CD4-positive, alpha-beta T cell (primary cell): ENCODE measurements at places on chromosomes 2 and 18. TPM values are rescaled to one million over a fixed set of nuclear protein-coding genes. Genes with fewer than 3 reads are reported as not detected.

The DPP10 gene
- total RNA-seq = not detected

The HNMT gene
- 0.78 TPM for total RNA-seq

The ALK gene
- not detected for total RNA-seq

The EEF1B2 gene
- 1,132 TPM for total RNA-seq

The LHCGR gene
- not detected for total RNA-seq

The WNT6 gene
- not detected for total RNA-seq

The FIGN gene
- total RNA-seq = not detected

The MARCHF7 gene
- total RNA-seq = 58.1 TPM

The CCDC141 gene
- total RNA-seq = 31.5 TPM

The MOGAT1 gene
- not detected for total RNA-seq

The IHH gene
- not detected for total RNA-seq

GRCh38 chr2:109164739-109165221, 35.8 kb downstream of the SH3RF3 start:
- H3K4me3 ChIP-seq = no peak overlapping the region
- no peaks in the 10 kb centered on the region for H3K36me3 ChIP-seq
- no peaks in the 10 kb centered on the region for H3K4me1 ChIP-seq
- H3K27me3 ChIP-seq = no peaks in the 10 kb centered on the region
- no peak for DNase-seq

DNA sequence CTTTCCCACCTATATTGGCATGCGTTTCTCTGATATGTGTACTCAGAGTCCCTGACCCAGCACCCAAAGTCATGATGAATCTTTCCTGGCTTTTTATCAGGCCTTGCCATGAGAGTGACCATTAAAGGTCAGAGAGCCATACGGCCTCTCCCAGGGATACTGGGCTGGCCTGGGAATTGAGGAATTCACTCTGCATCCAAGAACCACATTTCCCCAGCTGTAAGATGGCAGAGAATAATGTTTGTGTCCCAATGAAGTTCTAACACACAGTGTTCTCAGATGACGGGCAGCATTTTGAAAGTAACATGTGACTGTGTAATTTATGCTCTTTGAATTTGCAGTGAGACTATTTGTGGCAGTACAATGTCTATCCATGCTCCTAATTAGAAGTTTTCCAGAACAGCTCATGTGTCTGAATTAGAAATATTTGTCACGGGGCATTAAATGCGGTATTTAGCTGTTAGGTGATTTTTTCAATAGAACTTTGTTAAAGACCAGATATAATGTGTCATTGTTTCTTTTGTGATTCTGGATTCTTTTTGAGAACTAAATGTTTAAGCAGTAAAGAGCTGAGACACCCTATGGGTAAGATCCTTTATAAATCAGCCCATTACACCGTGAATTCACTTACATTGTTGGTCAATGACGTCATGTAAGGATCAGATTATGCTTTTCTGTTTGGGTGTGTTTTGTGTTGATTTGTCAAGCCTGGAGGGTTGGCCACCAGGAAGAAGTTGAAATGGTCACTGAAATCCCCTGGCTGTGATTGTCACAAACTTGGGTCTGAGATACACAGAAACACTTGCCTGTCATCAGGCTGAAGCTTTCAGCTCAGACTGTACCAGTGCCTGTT, 7.3 kb upstream of the SLC3A1 start:
- no peak for DNase-seq
- H3K27ac ChIP-seq = no peak overlapping the region
- no peaks in the 10 kb centered on the region for H3K27me3 ChIP-seq
- no peaks in the 10 kb centered on the region for H3K4me1 ChIP-seq
- H3K4me3 ChIP-seq = no peak overlapping the region

DNA sequence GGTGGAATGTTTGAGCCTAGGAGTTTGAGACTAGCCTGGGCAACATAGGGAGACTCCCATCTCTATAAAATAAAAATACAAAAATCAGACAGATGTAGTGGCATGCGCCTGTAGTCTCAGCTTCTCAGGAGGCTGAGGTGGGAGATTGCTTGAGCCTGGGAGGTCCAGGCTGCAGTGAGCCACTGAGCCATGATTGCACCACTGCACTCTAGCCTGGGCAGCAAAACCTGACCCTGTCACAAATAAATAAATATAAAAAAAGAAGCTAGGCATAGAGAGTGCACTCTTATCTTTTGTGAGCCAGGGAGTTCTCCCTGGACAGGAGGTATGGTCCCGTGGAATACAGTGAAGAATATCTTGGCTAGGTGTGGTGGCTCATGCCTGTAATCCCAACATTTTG, 11.0 kb upstream of the KYNU start:
- no peaks in the 10 kb centered on the region for H3K4me1 ChIP-seq
- no peak overlapping the region for H3K4me3 ChIP-seq
- no peak for DNase-seq
- H3K27ac ChIP-seq = no peak overlapping the region
- H3K27me3 ChIP-seq = no peaks in the 10 kb centered on the region

GRCh38 chr18:32257084-32257785, 67.4 kb downstream of the MEP1B start:
- DNase-seq = no peak
- H3K27ac ChIP-seq = no peak overlapping the region
- H3K4me1 ChIP-seq = no peaks in the 10 kb centered on the region
- no peak overlapping the region for H3K4me3 ChIP-seq

DNA sequence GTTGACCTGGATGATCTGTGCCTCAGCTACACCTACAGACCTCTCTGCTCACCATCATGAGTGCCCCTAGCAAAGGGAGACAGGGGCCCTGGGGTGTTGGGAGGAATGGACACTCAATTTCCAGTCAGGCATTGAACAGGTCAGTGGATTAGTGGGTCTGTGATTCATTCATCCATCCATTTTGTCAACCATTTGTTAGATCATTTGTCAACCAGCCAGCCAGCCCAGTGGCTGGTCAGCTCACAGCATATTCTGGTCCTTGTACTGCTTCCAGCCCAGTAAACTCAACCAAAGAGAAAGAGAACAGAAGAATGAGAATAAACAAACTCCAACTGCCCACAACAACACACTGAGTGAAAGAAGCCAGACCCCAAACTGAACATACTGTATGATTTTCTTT, 4.6 kb upstream of the KLF11 start:
- no peak overlapping the region for H3K4me3 ChIP-seq
- DNase-seq = no peak
- no peaks in the 10 kb centered on the region for H3K36me3 ChIP-seq
- no peaks in the 10 kb centered on the region for H3K27me3 ChIP-seq
- no peak overlapping the region for H3K27ac ChIP-seq

GRCh38 chr2:232132181-232132580, 170.7 kb downstream of the DIS3L2 start:
- no peak for DNase-seq
- no peaks in the 10 kb centered on the region for H3K27me3 ChIP-seq
- no peak overlapping the region for H3K4me3 ChIP-seq

DNA sequence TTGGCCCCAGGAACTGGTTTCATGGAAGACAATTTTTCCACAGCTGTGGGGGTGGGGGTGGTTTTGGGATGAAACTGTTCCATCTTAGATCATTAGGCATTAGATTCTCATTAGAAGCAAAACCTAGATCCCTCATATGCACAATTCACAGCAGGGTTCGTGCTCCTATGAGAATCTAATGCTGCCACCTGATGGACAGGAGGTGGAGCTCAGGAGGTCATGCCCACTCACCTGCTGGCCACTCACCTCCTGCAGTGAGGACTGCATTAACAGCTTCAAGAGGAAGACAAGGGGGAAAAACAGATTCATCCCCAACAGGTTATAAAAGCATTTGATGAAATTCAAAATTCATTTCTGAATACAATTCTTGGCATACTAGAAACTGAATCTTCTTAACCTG, 38.5 kb downstream of the THAP4 start:
- H3K4me1 ChIP-seq = no peaks in the 10 kb centered on the region
- DNase-seq = no peak
- no peaks in the 10 kb centered on the region for H3K27me3 ChIP-seq
- no peak overlapping the region for H3K27ac ChIP-seq

DNA sequence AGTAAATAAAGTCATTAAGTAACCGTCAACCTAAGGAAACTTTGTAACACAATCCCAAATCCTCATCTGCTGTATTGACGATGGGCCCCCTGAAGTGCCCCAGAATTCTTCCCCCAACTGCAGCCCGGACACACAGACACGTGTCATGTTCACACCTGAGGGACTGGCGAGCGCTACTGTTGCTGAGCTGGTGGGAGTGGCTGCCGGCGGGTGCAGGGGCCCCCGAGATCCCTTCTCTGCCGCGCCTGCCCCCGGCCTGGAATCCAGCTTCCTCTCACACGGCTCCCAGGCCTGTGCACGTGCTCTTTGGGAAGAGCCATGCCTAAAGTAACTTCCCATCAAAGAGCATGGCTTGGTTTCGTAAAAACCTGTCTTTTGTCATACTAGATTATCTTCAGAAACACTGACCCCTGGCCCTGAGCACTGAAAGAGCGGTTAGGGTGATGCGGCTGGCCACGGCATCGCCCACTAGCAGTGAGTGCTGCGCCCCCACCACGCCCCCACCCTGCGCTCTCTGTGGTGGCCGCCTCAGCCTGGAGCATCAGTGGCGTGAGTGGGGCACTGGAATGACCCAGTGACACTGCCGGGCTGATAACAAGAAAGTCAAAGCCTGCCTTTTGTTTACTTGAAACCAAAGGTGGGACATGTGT, 56.0 kb downstream of the ADI1 start:
- H3K36me3 ChIP-seq = peaks cover 52% of the 10 kb centered on the region
- no peak overlapping the region for H3K4me3 ChIP-seq
- no peak overlapping the region for H3K27ac ChIP-seq
- H3K27me3 ChIP-seq = no peaks in the 10 kb centered on the region
- H3K4me1 ChIP-seq = peaks cover 9% of the 10 kb centered on the region
- DNase-seq = no peak

- H3K27me3 ChIP-seq = no peaks in the 10 kb centered on the region
- H3K4me1 ChIP-seq = no peaks in the 10 kb centered on the region
- H3K4me3 ChIP-seq = no peak overlapping the region
Observed at GRCh38 chr18:8520266-8520665, 89.0 kb upstream of the RAB12 start.
